ENCODE measurements at places on chromosomes 4 and X.

DNA sequence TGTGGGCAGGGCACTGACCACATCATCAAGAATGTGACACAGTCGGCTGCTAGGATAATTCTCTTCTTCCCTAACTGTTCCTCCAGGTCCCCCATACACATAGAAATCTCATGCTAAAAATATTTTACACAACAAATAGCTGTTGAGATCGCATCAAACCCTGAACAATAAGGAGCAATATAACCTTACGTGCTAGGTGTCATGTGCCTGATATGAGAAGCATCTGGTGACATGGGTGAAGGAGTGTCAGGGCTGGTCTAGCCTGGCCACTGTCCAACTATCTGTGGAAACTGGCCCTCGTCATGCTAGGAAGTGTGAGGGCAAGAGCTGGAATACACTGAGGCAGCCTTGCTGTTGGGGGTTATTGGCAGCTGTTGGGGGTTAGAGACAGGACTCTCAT, 167.3 kb upstream of the PGRMC2 start:
- H3K4me3 ChIP-seq, result no peak overlapping the region
- DNase-seq, result no peak
- H3K27ac ChIP-seq, result no peak overlapping the region
- H3K36me3 ChIP-seq, result no peaks in the 10 kb centered on the region
- H3K4me1 ChIP-seq, result peaks cover 11% of the 10 kb centered on the region
- no peaks in the 10 kb centered on the region for H3K27me3 ChIP-seq

GRCh38 chrX:66654411-66654810, 15.5 kb upstream of the EDA2R start:
- H3K27ac ChIP-seq, result no peak overlapping the region
- H3K36me3 ChIP-seq, result no peaks in the 10 kb centered on the region
- peaks cover 9% of the 10 kb centered on the region for H3K27me3 ChIP-seq
- no peaks in the 10 kb centered on the region for H3K4me1 ChIP-seq
- DNase-seq, result no peak

GRCh38 chrX:133868682-133869081, 116.7 kb downstream of the GPC3 start:
- no peaks in the 10 kb centered on the region for H3K4me1 ChIP-seq
- no peak for DNase-seq
- no peak overlapping the region for H3K4me3 ChIP-seq
- H3K27me3 ChIP-seq, result no peaks in the 10 kb centered on the region
- no peaks in the 10 kb centered on the region for H3K36me3 ChIP-seq

DNA sequence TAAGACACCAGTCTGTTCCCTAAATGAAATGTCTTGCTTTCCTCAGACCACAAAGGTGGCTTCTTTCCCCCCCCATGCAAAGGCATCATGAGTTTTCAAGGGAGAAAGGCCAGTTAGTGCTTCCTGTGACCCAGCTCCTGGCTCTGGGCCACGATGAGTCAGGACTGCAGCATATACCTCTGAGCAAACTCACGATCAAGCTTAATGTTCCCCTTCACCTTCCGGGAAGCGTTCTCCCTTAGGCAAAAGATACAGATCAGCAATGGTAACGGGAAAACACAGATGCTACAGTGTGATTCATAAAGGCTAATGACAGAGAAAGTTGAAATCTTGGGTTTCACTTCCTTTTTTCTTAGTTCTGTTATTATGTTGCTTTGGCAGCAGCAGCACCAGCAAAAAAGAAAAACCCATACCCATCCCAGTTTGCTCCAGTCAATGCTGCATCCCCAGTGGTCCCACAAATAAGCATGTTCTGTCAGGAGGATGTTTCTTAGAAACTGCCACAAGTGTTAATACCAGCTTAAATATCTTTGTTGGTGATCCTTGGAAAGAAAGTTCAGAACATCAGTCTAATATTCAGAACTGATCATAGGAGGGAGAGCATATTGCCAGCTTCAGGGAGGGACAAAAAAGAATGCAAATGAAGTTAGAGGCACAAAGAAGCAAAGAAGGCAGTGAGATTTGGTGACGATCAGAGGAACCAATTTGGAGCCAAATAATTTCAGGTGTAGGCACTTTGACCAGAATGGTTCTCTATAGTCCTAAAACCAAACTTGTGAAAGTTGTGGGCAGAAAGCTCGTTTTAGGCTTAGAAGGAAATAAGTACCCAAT, 41.2 kb downstream of the LONRF3 start:
- peaks cover 38% of the 10 kb centered on the region for H3K36me3 ChIP-seq
- no peaks in the 10 kb centered on the region for H3K27me3 ChIP-seq
- peaks cover 16% of the 10 kb centered on the region for H3K4me1 ChIP-seq
- H3K4me3 ChIP-seq, result no peak overlapping the region
- H3K27ac ChIP-seq, result peak overlapping the region; percentile 76

GRCh38 chrX:23861215-23861896, 46.4 kb downstream of the APOO start:
- no peak for DNase-seq
- peaks cover 2% of the 10 kb centered on the region for H3K4me1 ChIP-seq
- H3K27me3 ChIP-seq, result no peaks in the 10 kb centered on the region
- H3K4me3 ChIP-seq, result no peak overlapping the region
- peak overlapping the region; percentile 25 for H3K27ac ChIP-seq
- peaks cover 17% of the 10 kb centered on the region for H3K36me3 ChIP-seq

Data from activated naive CD8-positive, alpha-beta T cell treated with anti-CD3 and anti-CD28 coated beads for 36 hours (primary cell).